SHP77 treated with DMSO at 0.1 percent for 48 hours (cell line): ENCODE measurements at places on chromosomes 4 and X.

- no peak for DNase-seq
Measured at GRCh38 chr4:141636771-141637460, 533 bp downstream of the IL15 start.

DNA sequence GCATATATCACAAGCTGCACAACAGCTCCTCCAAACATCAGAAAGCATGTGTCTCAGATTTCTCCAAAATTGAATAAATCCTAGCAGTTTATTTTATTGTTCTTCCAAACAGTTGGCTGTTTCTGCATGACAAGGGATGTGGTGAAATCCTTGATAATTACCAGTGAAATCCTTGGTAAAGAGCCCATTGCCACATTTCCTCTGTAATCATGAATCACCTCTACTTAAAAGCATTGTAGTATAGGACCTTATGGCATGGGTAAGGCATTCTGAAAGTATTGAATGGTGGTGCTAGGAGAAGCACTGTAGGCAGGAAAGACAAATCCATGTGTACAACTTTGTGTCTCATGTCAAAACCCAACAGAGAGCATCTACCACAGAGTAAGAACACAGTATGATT, 135.8 kb upstream of the NDST3 start:
- DNase-seq: no peak

DNA sequence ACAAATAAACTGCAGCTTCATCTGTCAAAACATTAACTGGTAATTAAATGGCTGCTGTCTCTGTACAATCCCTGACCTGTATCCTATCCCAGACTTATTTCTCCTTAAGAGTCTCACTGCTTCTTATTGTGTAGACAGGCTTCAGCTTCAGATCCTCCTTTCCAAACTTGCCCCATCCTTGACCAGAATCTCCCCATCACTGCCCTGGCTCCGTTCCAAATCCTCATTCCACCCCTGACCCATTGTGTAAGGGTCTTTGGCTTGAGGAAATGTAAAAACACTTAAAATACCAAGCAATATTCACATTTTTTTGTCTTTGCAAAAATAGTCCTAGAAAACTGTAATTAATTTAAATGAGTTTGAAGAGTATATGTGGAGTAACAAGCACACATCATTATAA, 152.6 kb upstream of the VEGFC start:
- no peak for DNase-seq

DNA sequence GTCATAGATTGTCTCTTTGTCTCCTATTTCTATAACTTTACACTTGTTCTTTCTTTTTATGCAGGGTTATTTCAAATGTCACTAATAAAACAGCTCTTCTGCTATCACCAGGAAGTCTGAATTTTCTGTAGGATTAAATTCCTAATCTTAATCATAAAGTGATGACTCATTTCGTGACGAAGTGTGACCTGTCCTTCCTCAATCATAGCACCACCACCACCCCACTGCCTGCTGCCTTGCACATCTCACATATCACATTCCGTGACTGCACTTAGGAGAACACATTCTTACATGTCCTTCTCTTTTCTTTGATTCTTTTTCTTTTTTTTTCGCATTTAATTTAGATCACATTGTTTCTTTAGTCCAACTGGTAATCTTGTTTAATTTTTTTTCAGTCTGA, 57.7 kb upstream of the UGT2B7 start:
- no peak for DNase-seq

GRCh38 chr4:38004887-38005286, 44.7 kb downstream of the PTTG2 start:
- DNase-seq: no peak

GRCh38 chr4:96598465-96598864, 758.6 kb downstream of the PDHA2 start:
- no peak for DNase-seq

GRCh38 chrX:78769101-78769755, 21.7 kb downstream of the LPAR4 start:
- DNase-seq: no peak

- DNase-seq: no peak
Measured at GRCh38 chrX:38774249-38774648, 27.0 kb upstream of the MID1IP1 start.

DNA sequence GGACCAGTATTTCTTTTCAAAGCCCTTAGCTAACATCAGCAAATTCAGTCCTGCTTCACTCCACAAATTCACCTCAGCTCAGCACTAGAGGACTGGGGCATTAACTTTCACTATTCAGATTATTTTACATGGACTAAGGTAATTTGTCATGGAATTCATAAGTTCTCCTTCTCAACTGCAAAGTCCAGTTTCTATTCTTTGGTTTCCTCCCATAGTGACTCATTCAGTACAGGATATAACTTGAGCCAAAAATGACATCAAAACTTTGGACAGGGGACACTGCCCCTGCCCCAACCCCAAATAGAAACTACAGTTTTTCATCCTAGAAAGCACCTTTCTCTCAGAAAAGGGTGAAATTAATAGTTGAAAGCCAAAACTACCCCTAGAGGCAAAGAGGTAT, 52.7 kb downstream of the COX7B2 start:
- no peak for DNase-seq
